ENCODE measurements at places on chromosomes 2 and 18. TPM values are rescaled to one million over a fixed set of nuclear protein-coding genes. Genes with fewer than 3 reads are reported as not detected.

Gene CCDC74B
- 6.4 TPM for polyA plus RNA-seq

Gene CCDC195
- not detected for polyA plus RNA-seq

Gene ITM2C
- 308 TPM for polyA plus RNA-seq

Gene TMEM247
- not detected for polyA plus RNA-seq

Gene NEMP2
- 2.3 TPM for polyA plus RNA-seq

Gene TBR1
- polyA plus RNA-seq: not detected

Gene AQP12B
- not detected for polyA plus RNA-seq

Gene ERFE
- polyA plus RNA-seq: 1.6 TPM

Gene NEB
- 1.6 TPM for polyA plus RNA-seq

Gene DSEL
- polyA plus RNA-seq: 1.9 TPM

Gene KCNJ13
- polyA plus RNA-seq: 2.0 TPM

GRCh38 chr2:70938586-70938950 lies 2.9 kb downstream of the ATP6V1B1 start:
- no peak for DNase-seq

DNA sequence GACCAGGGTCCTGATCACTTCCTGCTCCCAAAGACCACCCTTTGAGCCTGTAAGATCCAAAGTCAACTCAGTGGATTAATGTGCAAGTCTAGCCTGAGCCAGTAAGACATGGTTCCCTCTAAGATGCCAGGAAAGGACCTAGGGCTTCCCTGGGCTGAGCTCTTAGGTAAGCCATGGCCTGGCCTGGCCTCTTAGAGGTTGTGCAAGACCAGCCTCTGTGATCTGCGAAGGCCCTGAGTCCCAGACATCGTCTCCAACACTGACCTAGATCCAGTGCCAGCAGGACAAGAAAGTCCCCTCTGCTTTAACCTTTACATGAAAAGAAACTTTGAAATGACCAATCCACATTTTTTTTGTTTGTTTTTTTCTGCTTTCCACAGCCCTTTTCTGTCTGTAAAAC lies 73.6 kb upstream of the CYP1B1 start:
- DNase-seq: no peak

- peak; percentile 78 for DNase-seq
These were observed 1.2 kb upstream of the EMX1 start for GRCh38 chr2:72915907-72916742.

DNA sequence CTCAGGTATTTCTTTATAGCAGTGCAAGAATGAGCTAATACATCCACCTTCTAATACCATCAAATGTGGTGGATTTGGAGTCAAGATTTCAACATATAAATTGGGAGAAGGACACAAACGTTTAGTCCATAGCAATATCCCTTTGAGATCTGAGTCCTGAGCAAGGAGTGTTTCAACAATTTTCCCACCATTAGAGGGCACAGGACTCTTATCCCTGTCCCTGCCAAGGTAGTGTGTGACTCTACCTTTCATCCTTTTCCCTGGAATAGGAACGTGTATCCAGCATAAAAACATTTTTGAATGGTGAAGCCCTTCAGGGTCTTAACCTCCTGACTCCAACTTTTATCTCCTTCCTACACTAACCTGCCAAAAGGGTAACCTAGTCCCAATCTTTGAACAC lies 181.3 kb upstream of the SRD5A2 start:
- no peak for DNase-seq

- DNase-seq: no peak
These were observed 127.6 kb downstream of the QPCT start for GRCh38 chr2:37471994-37472393.

GRCh38 chr2:164934401-164935117 lies 20.8 kb downstream of the SLC38A11 start:
- no peak for DNase-seq

GRCh38 chr2:150282357-150282756 lies 205.1 kb downstream of the RND3 start:
- DNase-seq: no peak

- no peak for DNase-seq
These were observed 14.2 kb upstream of the SPATA3 start for GRCh38 chr2:230981704-230982103.

GRCh38 chr2:16170675-16171424 lies 230.5 kb downstream of the MYCN start:
- no peak for DNase-seq

DNA sequence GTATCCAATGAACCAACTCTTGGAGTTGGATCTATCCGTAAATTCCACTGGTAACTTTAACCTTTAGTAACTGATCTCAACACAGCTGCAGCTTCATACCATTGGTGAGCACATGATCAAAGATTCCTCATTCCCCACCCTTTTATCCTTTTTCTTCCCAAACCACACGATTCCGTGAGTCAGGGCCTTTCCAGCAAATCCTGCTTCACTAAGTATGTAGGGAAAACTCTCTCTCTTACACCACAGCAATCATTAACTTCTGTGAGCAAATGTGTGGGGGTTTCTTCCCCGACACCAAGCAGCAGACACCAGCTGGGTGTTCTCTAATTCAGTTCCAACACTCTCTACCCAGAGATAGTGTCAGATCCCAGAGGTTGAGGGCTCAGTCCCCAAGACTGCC lies 23.5 kb downstream of the ELP2 start:
- DNase-seq: no peak

DNA sequence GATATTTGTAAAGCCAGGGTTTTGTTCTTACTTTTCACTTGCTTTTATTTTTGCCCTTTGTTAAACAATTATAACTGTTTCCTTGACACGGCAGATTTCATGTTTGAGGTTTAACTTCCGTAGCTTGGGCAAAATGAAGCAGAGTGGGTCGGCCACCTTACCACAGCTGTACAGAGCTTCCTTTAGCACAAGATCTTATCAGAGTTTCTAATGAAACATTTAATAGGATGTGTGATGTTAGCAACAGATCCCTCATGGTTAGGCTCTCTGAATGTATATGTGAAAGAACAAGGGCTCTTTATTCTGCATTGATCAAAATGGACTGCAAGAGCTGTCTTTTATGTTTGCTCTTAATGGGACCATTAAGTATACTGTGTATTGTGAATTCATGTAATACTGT lies 22.3 kb downstream of the RNF125 start:
- DNase-seq: no peak

- no peak for DNase-seq
These were observed 123.6 kb downstream of the MAP3K20 start for GRCh38 chr2:173199294-173199693.

DNA sequence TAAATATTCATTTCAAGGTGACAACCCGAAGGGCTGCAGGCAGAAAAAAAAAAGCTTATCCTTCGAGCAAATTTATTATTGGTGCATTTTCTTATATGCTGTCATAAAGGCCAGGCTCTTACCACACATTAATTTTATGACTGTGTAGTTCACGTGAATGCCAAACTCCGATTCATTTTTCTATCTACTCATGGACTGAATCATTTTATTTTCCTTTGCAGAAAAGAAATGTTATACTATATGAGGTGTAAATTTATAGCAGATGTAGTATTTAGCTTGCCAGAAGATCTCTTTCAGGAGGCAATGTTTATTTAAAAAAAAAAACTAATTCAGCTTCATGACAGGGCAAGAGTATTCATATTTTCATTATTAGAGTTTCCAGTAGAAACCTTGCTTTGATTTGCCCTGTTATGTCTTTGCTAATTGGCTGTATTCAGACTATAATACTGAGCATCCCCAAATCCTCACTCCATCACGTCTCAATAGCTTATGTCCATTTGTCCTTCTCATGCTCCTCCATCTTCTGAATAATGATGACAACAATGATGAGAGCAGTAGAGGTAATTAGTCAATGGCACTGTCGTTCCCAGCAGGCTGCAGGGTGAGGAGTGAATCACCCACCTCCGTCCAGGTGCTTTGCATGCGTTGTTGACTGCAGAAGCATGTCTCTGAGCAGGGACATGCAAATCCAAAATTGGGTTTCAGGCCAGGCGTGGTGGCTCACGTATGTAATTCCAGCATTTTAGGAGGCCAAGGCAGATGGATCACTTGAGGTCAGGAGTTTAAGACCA lies 101.1 kb upstream of the RAB12 start:
- DNase-seq: no peak

DNA sequence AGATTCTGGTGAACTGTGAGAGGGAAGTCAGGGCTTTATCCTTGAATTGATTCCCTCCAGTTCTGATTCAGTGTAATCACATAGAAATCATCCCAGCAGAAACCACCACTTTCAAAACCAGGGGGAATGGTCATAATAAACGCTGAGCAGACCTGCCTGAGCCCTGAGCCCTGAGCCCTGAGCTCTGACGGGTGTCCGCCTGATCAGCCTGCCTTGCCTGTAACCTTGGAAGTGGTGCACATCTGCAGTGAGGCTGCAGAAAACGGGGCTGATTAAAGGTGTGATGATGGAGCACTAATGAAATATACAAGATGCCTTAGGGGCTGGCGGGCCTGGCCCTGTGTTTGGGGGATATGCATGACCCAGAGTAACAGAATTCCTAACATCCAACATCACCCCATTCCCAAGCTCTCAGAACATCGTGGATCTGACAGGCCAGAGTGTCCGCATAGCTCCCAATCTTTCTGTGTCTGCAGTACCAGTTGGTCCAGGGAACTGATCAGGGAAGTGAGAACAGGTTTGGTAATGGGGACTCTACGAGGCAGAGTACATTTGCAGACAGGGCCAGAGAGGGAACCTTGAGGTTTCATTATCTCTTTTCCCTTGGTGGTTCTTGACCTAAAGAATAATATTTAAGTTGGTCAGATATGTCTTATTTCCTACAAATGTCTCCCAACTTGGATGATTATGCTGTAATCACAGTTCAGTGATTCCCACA lies 37.8 kb downstream of the KCTD18 start:
- no peak for DNase-seq

DNA sequence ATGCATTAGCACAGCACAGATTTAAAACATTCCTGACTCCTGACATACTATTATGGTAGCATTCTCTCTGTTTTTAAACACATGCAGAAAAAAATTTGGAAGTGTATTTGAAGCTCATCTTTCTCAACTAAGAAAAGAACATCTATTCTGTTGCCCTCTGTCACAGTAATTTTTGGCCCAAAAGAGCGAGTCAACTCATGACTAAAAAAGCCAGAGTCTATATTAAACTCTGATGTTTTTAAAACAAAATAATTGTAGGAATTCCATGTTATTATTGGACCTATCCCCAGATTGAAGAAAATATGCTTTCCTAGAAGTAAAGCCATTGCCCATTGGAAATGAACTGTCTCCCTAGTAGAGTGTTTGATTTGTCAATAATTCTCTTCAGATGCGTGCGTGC lies 96.7 kb downstream of the CRIM1 start:
- DNase-seq: no peak

DNA sequence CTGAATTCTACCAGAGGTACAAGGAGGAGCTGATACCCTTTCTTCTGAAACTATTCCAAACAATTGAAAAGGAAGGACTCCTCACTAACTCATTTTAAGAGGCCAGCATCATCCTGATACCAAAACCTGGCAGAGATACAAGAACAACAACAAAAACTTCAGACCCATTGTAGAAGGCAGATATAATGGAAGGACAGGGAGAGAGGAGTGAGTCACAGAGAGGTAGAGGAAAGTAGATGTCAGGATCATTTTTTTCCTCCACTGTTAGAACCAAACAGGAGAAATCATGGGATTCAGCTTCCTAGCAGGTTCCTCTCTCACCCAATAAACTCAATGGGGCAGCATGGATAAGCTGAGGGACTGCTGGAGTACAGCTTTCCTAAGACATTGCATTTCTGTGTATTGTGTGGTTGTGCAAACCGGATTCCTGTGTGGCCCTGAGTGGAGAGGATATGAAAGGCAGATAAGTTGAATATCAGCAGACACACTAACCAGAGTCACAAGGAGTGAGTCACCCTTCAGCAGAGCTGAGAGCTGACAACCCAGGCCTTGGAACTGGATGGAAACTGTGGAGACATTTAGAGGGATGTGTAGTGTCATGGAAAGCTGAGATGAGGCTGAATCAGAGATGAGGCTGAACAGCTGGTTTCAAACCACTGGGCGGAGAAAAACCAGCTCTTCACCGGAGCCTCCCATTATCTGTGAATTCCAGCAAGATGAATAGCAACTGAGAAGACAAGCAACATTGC lies 60.9 kb upstream of the MMADHC start:
- no peak for DNase-seq

GRCh38 chr2:38907743-38908562 lies 18.3 kb downstream of the ARHGEF33 start:
- DNase-seq: no peak

DNA sequence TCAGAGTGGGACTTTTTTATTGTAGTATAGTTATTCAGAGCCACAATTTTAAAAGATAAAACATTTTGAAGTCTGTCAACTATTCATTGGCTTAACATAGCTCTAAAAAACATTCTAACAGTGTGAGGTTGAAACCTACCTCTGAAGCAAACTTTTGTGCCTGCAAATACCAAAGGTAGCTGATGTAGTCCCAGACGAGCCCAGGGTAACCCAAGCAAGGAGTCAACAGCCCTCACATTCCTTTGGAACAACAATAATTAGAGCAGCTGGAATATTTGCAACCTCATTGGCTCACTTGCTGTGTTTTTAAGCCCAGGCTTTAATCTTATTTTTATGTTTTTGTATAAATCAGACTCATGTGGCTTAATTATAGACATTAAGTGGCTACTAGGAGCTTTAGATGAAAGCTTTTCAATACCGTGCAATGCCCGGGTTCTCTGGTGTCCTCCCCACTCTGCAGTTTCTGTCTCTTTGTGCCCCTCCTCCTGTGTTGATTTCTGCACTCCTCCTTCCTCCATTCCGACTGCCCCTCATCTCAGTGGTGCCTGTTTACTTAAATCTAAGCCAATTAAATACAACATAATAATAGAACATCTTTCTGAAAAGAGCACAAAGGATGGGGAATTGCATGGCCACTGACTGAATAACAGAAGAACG lies 157.9 kb upstream of the UNC80 start:
- DNase-seq: peak; percentile 21

GRCh38 chr2:118968961-118969733 lies 27.2 kb downstream of the MARCO start:
- no peak for DNase-seq

GRCh38 chr18:3463051-3463450 lies 13.1 kb downstream of the TGIF1 start:
- DNase-seq: no peak

DNA sequence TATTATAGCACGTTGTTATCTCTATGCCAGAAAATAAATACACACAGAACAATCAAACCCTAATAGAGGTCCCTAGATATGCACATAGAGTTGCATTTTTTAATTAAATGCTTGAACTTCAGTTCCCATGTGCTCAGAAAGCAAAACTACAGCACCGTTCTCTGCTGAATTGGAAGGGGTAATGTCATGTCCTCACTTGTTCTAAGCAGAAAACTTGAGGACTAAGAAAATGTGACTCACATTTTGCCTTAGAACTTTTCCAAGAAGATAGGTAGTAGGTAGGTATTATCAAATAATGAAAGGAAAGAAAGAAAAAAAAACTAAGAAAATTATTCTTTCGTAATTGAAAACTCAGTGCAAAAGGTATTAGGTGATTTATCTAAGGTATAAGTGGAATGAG lies 607.3 kb downstream of the ERBB4 start:
- no peak for DNase-seq

All from kidney (tissue), 22 donors.